Vagina (tissue), 2 donors: ENCODE measurements at places on chromosomes 7 and 10. TPM values are rescaled to one million over a fixed set of nuclear protein-coding genes. Genes with fewer than 3 reads are reported as not detected.

Gene FAM13C
- 12.8 TPM for total RNA-seq

- H3K36me3 ChIP-seq, result peaks cover 17% of the 10 kb centered on the region
- H3K4me1 ChIP-seq, result peaks cover 13% of the 10 kb centered on the region
- H3K4me3 ChIP-seq, result no peak overlapping the region
- no peak for DNase-seq
Observed at GRCh38 chr7:75048435-75049379, 24.9 kb downstream of the RCC1L start.

GRCh38 chr10:6491841-6492609 is 88.1 kb downstream of the PRKCQ start:
- no peak overlapping the region for H3K4me3 ChIP-seq
- no peaks in the 10 kb centered on the region for H3K36me3 ChIP-seq
- H3K27me3 ChIP-seq, result no peaks in the 10 kb centered on the region
- H3K27ac ChIP-seq, result no peak overlapping the region
- no peaks in the 10 kb centered on the region for H3K4me1 ChIP-seq

Gene UNCX
- total RNA-seq, result not detected

Gene BTAF1
- total RNA-seq, result 41.0 TPM

DNA sequence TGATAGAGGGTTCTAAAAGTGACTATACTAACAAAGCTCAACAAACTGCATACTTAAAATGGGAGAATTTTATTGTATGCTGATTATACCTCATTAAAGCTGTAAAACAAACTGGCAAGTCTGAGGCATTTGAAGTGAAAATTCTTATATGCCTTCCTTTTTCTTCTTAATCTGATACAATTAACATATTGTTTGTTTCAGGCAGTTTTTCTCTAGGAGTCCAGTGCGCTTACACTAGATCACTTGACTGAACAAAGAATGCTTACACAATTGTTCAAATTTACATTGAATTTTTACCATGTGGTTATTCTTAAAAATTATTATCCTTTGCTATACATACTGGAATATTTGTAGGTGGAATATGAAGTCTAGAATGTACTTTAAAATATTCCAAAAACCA is 89.0 kb downstream of the GLCCI1 start:
- H3K27ac ChIP-seq, result no peak overlapping the region
- no peak overlapping the region for H3K4me3 ChIP-seq
- no peaks in the 10 kb centered on the region for H3K27me3 ChIP-seq
- peaks cover 8% of the 10 kb centered on the region for H3K36me3 ChIP-seq

GRCh38 chr10:88540351-88540750 is 42.8 kb downstream of the RNLS start:
- H3K4me3 ChIP-seq, result no peak overlapping the region
- DNase-seq, result no peak
- H3K27me3 ChIP-seq, result no peaks in the 10 kb centered on the region
- peaks cover 12% of the 10 kb centered on the region for H3K4me1 ChIP-seq

GRCh38 chr7:37007691-37008090 is 283.4 kb upstream of the AOAH start:
- H3K4me3 ChIP-seq, result no peak overlapping the region
- no peaks in the 10 kb centered on the region for H3K36me3 ChIP-seq
- H3K4me1 ChIP-seq, result no peaks in the 10 kb centered on the region
- no peak overlapping the region for H3K27ac ChIP-seq
- no peak for DNase-seq

DNA sequence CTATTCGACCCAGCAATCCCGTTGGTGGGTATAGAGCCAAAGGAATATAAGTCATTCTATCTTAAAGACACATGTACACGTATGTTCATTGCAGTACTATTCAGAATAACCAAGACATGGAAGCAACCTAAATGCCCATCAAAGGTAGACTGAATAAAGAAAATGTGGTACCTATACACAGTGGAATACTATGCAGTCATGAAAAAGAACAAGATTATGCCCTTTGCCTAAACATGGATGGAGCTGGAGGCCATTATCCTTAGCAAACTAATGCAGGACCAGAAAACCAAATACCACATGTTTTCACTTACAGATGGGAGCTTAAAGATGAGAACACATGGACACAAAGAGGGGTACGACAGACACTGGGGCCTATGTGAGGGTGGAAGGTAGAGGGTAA is 845.3 kb downstream of the TYW1 start:
- DNase-seq, result no peak
- no peak overlapping the region for H3K4me3 ChIP-seq
- no peaks in the 10 kb centered on the region for H3K4me1 ChIP-seq
- no peak overlapping the region for H3K27ac ChIP-seq
- H3K36me3 ChIP-seq, result no peaks in the 10 kb centered on the region
- H3K27me3 ChIP-seq, result no peaks in the 10 kb centered on the region
